NCI-H2081 treated with DMSO at 0.1 percent for 48 hours (cell line): ENCODE measurements at places on chromosomes 2 and 18.

DNA sequence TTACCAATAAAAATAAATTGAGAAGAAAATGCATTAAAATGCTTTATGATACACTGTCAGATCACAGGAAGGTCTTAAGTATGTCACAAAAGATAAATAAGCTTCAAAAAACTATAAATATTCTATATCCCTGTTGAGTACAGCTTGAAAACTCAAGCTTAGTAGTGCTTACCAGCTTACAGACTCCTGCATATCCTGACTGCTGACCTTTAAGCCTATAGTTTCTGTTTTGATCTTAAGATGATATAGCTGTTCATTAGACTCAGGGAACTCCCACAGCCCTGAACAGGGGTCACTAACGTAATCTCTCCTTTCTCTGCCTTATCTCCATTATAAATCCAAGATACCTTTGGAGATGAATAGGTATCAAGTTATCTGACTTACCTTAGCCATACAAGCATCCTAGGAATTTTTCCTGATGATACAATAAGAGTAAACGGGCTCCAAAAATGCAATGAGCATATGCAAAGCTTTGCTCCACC, 93.7 kb upstream of the RBBP8 start:
- no peak for DNase-seq

GRCh38 chr2:25757906-25758305, 84.5 kb upstream of the DTNB start:
- DNase-seq: no peak

DNA sequence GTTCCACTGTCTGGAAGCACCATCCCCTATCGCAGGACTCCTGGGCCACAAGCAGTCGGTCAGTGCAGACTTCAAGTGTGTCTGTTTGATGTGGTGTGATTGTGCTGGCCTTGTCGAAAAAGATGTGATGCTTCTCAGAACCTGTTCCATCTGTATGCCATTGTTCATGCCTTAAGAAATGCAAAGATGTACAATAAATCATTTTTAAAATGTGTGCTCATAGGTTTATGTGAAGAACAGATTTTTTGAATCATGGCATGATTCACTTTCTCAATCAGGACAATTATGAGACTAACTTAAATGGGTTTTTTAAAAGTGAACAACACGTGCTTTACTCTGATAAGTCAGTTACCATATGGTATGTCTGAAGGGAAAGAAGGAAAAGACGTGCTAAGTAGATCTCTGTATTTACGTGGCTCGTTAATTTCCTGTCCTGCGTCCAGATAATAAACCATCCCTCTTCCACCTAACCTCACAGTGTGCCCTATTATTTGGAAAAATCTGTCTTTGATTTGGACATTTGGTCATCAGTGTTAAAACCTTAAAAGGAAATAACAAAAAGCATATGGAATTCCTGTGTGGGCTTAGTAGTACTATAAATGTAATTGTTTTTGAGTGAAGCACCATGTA, 54.9 kb downstream of the PRKRA start:
- DNase-seq: no peak

DNA sequence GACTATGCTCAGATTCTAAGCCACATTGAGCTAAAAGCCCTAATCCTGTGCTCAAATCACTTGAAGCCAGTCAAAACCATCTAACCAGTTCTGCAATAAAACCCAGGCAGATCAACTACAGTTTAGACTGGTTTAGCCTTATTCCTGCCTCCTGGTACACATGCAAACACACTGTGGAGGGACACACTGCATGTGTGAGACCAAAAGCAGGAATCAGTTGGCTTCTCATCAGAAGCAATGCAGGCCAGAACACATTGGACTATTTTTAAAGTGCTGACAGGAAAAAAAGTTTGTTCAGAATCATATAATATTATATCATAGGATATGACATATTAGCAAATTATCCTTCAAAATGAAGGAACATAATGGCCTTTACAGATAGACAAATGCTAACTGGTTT, 52.5 kb upstream of the NT5C1B start:
- DNase-seq: no peak

GRCh38 chr2:81984969-81985637, 1680.6 kb upstream of the LRRTM1 start:
- no peak for DNase-seq

DNA sequence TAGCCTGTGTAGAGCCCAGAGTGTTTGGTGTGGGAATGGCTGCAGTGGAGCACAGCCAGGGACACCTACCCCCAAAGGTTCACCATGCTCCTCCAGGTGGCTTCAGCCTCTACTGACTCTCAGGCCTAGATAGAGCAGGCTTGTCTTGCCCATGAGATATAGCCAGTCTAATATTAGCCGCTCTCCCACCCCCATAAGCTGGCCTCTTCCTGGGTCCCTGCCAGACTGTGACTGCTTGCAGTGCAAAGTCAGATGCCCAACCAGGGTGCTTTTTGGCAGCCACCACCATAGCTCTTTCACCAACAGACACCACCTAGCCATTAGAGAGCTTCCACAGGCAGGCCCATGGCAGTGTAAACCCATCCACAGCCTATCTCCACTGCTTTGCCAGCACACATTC, 405.3 kb downstream of the MBD2 start:
- DNase-seq: no peak

DNA sequence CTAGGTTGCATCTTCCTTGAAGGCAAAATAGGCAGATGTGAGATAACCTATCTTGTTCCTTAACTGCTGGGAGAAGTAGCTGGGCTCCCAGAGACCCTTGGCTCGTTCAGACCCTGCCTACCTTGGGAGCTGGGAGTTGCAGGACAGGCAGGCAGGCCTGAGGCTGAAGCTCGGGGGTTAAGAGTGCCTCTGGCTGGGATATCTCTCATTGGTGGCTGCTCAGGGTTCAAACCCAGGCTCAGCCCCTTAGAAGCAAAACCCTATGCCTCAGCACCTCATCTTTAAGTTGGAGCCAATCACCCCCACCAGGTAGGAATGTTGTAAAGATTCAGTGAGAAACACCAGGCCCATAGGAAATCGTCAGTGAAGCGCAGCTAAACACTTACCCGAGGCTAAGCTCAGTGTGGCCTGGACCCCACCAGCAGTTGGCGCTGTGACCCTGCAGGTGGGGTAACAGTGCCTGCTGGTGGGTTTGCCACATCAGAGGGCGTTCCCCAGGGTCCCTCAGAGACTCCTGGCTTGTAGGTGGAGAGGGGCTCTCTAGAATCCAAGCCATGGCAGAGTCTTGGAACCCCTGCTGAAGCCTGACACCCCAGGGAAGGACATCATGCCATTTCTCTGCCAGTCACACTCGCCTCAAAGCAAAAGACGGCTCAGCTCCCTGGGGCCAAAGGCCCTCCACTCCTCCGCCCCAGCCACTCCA, 54.6 kb upstream of the GPR17 start:
- DNase-seq: no peak

DNA sequence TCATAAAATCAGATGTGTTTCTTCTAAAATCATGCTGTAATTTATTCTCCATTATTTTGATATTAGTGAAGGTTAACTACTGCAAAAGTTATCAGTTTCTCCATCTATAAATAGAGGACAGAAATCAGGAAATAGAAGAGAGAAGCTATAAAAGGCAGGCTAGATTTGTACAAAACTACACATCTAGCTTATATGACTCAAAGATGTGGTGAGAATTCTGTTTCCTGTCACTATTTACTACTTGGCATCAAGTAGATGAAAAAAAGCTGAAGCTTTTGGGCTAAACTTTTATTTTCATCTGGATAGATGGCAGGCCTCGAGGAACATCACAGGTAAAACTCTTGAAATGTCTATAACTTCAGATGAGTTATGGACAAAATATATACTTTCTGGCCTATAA, 49.8 kb upstream of the NAB1 start:
- no peak for DNase-seq

- no peak for DNase-seq
Observed at GRCh38 chr2:9524291-9524690, 31.3 kb downstream of the ADAM17 start.

GRCh38 chr2:169106563-169107545, 37.5 kb downstream of the DHRS9 start:
- DNase-seq: no peak

DNA sequence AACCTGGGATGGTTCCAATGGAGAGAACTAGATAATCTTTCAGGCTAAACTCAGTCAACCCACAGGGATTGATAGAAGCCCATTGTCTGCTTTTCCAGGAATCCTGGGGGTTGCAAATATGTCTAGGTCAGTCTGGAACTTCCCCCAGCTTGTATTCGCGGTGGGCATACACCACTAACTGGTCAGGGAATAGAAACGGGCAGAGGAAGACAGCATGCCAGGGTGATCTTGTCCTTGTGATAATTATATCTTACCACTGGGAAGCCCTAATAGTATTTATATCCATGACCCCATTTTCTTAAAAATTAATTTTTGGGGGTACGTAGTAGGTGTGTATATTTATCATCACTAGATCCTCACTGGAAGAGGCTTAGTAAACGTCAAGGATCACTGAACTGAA, 101.9 kb downstream of the SETBP1 start:
- DNase-seq: no peak

- no peak for DNase-seq
Observed at GRCh38 chr18:48840491-48840877, 110.3 kb downstream of the SMAD7 start.

DNA sequence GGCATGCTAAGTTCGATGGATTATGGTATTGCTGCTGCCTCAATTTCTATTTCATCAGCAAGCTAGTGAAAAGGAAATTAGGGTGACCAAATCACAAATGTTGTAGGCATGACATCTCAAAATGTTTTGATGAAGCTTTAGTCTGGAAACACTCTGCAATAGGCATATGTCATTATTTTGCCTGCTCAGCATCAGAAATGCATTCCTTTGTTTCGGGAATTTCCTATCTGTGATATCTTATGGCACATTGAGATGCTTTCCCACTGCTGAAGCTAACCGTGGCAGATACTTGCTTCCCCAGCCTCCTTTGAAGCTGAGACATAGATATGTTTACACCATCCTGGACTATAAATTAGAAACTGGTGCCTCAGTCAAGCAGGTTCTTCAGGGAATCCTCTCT, 119.7 kb downstream of the CDC42EP3 start:
- no peak for DNase-seq

GRCh38 chr2:197388866-197389587, 45.8 kb downstream of the SF3B1 start:
- no peak for DNase-seq
